ENCODE measurements at places on chromosomes 7 and 10.

DNA sequence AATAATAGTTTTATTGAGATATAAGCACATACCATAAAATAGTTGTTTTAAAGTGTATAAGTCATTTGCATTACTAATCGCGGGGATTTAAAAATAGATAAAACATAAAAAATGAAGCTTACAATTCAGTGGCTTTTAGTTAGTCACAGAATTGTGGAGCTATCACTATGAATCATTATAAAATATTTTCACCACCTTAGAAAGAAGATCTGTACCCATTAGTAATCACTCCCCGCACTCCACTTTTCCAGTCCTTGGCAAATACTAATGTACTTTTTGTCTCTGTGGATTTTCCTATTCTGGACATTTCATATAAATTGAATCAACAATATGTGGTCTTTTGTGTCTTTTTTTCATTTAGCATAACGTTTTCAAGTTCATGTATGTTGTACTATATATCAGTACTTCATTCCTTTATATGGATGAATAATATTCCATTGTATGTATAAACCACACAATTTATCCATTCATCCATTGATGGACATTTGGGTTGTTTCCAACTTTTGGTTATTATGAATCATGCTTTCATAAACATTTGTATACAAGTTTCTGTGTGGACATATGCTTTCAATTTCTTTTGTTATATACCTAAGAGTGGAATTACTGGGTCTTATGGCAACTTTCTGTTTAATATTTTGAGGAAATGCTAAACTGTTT lies 162.5 kb downstream of the MAGI2 start:
- DNase-seq, result no peak

- no peak for DNase-seq
Observed at GRCh38 chr10:113631684-113632367, 32.0 kb downstream of the NRAP start.

DNA sequence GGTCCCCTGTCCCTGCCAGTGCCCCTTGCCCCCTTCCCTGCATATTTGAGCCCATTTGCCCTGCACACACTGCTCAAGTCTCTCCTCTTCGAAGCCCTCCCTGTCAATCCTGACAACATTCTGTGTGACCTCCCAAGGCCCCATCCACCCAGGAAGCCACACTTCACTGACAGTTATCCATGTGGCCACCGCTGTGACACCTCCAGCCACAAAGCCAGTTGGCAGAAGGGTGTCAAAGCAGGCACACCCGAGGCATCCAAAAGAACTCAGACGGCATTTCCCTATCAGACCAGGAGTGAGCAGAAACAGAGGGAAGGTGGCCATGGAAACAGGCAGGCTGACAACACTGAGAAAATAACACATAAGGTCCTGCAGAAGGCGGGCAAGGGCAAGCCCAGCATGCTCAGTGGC lies 4.6 kb downstream of the POLM start:
- no peak for DNase-seq

- no peak for DNase-seq
Observed at GRCh38 chr10:809671-810350, 120.3 kb upstream of the DIP2C start.

DNA sequence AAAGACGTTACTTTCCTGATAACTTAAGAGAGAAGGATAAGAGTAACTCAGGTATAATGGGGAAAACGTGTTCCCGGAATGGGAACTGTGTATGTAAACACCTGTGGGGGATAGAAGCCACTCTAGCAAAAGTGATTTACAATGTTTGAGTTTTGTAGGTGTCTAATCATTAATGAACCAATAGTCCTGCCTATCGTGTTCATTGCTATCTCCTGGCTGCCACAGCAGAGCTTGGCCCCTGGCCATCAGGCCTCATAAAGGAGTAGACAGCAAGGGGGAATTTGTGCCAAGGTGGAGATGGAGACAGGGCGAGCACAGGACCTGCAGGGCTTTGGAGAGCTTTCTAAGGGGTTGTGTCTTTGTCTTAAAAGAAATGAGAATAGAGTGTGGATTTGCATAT lies 102.1 kb downstream of the GAD2 start:
- DNase-seq, result no peak

DNA sequence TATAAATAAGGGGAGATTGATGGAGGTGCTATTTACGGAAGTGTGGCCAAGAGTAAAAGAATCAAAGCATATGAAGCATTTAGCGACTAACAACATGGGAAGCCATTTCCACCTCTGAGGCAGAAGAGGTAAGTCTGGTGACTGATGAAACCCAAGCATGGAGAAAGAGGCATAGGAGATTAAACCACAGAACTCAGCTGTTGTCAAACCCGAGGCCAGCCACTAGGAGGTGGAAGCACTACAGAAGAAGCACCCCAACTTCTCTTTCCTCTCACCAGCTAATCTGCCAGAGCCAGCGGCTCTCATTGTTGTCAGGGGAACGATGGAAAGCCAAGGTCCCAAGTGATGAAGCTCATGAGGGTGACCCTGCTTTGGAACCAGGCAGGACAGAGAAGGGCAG lies 19.6 kb upstream of the CNTNAP2 start:
- no peak for DNase-seq

GRCh38 chr10:124401633-124402032 lies 17.1 kb downstream of the OAT start:
- no peak for DNase-seq

GRCh38 chr7:36604806-36605205 lies 119.5 kb downstream of the AOAH start:
- DNase-seq, result no peak

DNA sequence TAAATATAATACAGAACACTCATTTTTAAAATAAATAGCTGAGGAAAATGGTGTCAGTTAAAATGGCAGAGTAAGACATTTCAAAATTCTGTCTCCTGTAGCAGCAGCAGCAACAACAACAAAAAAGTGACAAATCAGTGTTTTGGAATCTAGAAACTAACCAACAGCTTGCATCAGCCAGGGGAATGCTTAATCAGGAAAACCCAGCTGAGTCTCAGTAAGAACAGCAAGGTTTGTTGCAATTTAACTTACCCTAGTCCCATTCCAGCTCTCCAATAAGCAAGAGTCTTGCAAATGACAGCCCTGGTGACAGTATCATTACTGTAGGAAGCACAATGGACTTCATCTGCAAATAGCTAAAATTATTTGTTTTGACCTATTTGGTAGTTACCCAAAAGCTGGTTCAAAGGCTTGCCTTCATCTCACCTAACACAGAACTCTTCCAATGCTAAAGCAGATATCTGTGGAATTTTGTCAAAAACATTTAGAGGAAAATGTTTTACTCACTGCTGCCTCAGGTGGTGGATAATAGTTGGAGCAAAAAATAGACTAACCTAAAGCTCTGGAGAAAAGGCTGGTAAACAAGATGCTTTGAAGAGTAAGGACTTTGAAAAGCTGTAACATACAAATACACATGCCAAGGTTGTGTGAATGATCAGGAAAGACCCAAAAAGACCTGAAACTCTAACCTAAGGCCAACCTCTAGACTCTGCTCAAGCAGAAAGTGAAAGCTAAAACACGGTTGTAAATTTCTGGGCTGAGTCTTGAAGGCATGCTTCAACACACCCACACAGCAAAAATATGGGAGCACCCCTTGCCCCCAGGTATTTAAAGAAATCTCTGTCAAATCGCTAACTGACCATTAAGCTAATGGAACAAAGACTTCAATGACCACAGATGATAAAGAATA lies 9.9 kb upstream of the ARHGAP22 start:
- DNase-seq, result no peak

- DNase-seq, result no peak
Observed at GRCh38 chr10:48458662-48459048, 146.2 kb downstream of the ARHGAP22 start.

GRCh38 chr7:135211179-135211945 lies at the start of gene WDR91:
WDR91 (minus strand) TSS chr7:135211526; CDS start chr7:135211502, 24 bp downstream.
- DNase-seq, result peak; percentile 98

- no peak for DNase-seq
Observed at GRCh38 chr10:130432850-130433249, 296.7 kb downstream of the GLRX3 start.

GRCh38 chr10:69744971-69745370 lies 56.7 kb upstream of the COL13A1 start:
- no peak for DNase-seq

DNA sequence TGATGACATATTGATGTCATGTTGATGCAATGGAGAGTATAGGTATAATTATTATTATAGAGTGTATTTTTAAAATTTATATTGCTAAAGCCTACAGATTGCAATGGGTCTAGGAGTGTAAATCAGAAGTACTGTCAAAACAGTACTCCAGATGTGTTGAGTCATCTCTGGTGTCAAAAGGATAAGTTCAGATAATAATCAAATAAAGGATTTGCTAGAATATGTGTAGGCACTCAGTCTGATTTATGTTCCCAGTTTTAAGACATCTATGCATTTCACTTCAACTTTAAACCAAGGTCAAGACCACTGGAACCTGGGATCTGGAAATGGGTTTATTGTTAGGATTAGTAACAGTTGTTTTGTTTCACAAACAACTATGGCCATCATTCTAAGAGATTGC lies 342.3 kb upstream of the BMPER start:
- DNase-seq, result no peak

GRCh38 chr7:2632733-2633537 lies 1.1 kb downstream of the TTYH3 start:
- peak; percentile 54 for DNase-seq

DNA sequence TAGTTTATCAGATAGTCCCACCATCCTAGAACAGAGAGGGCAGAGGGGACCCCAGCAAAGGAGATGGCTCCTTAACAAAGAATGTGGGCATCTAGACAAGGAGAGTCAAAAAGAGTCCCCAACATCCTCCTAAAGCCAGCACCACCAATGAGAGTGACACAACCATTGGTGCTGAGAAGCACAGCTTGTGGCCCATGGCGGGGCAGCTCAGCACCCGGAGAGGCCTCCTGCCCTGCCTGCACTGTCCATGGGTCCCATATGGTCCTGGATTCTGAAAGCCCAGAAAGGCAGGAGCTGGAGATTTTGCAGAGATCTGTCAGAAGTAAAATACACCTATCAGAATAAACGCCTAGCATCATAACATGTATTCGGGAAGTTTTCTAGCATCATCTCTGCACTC lies 311.8 kb upstream of the ZNF32 start:
- DNase-seq, result no peak

All from activated CD8-positive, alpha-beta memory T cell treated with anti-CD3 and anti-CD28 coated beads, Interleukin-2, amount 50 U/mL, for 4 hours (primary cell).